ENCODE measurements at places on chromosomes 5 and 9.

- DNase-seq = no peak
Observed at GRCh38 chr9:122252796-122253195, 11.8 kb downstream of the RBM18 start.

- DNase-seq = no peak
Observed at GRCh38 chr5:143180751-143181150, 222.7 kb downstream of the NR3C1 start.

DNA sequence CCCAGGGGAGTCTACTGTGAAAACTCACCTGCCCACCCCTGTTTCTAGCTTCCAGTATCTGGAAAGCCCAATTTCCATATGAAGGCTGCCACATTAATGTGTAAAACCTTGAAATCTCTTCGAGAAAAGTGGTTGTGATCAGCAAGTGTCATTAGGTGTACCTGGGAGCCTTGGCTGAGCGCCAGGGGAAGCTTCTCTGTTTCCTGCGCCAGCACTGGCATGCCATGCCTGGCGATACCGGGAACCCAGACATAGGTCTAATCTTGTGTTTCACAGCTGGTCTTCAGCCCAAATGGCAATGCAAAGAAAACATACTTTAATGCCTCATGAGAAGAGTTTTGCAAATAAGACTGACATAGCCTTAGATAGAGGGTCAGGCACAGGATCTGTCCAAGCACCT, 101.6 kb downstream of the TENT4A start:
- DNase-seq = no peak

DNA sequence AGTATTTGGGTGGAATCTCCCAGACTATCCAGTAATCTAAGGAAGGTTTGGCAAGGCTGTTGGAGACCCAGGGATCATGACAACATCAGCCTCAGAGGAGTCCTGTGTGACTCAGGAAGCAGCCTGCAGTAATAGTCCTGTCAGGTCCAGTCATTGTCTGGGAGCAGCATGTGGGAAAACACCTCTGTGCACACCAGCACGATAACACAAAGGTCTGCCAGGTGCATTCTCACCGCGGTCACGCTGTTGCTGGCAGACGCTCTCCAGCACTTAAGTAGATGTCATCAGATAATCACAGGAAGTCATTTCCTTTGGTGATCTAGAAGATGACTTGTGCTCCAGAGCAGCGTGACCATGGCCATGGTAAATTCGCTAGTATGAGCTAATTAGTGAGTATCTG, 99.2 kb upstream of the IQGAP2 start:
- DNase-seq = no peak

GRCh38 chr9:33506626-33507370, 17.3 kb upstream of the ANKRD18B start:
- peak; percentile 80 for DNase-seq

GRCh38 chr5:133819977-133820471, 148.4 kb downstream of the C5orf15 start:
- no peak for DNase-seq

GRCh38 chr9:23220957-23221356, 605.1 kb downstream of the ELAVL2 start:
- no peak for DNase-seq

DNA sequence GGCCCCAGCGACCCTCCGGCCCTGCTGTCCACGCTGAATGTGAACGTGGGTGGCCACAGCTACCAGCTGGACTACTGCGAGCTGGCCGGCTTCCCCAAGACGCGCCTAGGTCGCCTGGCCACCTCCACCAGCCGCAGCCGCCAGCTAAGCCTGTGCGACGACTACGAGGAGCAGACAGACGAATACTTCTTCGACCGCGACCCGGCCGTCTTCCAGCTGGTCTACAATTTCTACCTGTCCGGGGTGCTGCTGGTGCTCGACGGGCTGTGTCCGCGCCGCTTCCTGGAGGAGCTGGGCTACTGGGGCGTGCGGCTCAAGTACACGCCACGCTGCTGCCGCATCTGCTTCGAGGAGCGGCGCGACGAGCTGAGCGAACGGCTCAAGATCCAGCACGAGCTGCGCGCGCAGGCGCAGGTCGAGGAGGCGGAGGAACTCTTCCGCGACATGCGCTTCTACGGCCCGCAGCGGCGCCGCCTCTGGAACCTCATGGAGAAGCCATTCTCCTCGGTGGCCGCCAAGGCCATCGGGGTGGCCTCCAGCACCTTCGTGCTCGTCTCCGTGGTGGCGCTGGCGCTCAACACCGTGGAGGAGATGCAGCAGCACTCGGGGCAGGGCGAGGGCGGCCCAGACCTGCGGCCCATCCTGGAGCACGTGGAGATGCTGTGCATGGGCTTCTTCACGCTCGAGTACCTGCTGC, 839 bp downstream of the KCNV2 start:
- DNase-seq = no peak

DNA sequence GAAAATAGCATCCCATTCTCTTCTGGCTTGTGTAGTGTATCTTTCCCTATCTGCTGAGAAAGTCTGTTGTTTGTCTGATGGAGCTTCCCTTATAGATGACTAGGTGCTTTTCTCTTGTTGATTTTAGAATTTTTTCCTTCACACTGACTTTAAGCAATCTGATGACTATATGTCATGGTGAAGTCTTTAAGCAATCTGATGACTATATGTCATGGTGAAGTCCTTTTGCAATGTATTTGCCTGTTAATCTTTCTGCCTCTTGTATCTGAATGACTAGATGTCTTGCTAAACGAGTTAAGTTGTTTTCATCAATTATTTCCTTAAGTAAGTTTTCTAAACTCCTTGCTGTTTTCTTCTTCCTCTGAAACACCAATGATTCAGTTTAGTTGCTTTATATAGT, 80.5 kb downstream of the RNF130 start:
- no peak for DNase-seq

DNA sequence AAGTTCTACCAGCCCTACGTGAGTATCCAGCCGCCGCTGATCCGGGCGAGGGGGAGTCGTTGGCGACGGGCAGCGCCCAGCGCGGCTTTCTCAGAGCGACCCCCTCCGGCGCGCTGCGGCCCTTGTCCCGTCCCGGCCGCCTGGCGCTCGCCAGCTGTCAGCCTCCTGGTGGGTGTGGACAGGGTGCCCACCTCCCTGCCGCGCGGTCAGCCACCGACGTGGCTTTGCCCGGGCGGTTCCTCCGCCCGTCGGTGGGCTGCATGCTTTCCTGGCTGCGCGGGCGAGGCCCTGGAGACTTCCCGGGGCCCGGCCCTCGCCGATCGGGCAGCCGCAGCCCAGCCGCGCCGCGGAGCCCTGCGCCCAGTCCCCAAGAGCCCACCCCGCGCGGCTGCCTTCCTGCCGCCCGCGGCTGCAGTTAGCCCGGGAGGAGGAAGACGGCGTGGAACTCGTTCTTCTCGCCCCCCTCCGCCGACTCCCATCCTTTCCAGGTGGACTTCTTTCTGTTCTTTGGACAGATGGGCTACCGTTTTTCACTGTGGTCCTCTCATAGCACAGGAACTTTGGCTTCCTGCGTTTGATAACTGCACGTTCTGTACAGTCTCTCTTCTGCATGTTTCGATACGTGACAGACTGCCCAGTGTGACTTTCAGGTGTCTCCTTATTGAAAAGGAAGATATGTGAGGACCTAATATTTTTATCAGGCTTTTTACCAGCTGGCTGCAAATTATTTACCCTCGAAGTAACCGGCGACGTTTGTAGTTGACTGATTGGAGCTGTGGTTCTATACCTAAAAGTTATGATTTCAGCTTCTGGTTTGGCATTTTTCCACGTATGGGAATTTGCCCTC, 577 bp downstream of the AP3S1 start:
- no peak for DNase-seq

- DNase-seq = no peak
Observed at GRCh38 chr5:164051745-164052144, 546.3 kb downstream of the MAT2B start.

GRCh38 chr9:85223506-85224125, 518.1 kb downstream of the AGTPBP1 start:
- DNase-seq = no peak

DNA sequence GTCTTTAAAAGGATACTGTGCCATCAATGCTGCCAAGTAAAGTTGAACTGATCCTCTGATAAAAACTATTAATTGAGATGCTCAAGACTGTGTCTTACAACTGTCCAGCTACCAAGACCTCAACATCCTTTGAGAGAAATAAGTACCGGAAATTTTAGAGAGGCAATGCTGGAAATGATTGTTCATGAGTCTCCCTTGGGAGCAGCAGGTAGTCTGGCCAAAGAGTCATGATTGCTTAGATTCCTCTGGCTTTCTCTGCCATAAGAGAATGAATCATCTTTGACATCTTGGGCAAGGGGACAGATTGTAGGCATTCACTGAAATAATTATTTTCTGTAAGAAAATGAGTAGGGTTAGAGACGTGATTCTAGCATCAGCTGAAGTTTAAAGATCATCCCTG, 466.6 kb upstream of the DAB2 start:
- no peak for DNase-seq

DNA sequence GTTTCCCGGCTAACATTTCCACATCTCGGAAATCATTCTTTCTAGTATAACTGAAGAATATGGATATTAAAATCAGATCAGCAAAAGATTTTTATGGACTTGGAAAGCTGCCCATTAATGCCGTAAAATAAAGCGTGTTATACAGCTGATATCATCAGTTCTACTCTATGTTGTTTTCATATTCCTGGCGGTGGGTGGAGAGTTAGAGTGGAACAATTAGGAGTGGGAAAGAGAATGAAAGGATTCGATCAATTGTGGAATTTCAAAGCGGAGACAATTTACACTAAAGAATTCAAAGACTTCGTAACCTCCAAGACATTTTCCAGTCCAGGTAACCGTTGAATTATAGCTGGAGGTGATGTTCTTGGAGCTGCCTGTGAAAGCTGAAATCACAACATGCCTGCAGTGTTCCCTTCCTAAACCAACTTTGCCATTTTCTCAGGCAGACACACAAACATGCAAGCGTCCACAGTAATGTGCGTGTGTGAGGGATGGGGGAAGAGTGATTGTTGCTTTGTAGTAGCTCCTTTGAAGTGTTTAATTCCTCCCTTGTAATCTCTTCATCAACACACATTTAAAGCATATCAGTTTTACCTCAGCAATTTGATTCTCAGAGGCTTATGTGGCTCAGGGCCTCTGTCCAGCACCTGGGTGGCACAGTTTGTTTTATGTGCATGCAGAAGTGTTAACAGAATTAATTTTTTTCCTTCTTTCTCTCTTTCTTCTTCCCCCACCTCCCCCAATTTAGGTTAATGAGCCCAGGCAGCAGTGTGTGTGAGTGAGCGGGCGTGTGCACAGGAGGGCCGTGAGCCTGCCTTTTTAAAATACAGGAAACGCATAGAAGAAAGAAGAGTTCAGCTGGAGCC, 544.1 kb downstream of the RAB3C start:
- no peak for DNase-seq

GRCh38 chr5:106956187-106956586, 714.5 kb downstream of the EFNA5 start:
- no peak for DNase-seq

- DNase-seq = no peak
Observed at GRCh38 chr5:34529581-34530331, 126.4 kb upstream of the RAI14 start.

All from AG09309 (cell line).